ENCODE measurements at places on chromosomes 1 and 21.

DNA sequence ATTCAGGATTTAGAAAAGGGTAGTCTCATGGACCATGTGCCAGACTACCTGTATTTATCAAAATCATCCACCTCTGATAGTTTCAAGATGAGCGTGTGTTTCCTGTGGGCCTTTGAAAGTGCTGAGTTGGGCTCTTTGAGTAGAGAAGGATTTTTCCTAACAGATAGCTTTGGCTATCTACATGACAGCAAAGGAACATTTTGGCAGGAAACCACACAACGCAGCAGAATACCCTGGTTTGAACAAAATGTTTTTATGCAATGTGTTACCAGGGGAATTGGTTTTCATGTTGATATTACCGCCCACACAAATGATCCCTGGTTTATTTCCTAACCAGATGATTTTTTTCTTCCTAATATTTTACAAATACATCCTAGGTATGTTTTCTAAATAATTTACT lies 431.4 kb downstream of the NEGR1 start:
- no peak for DNase-seq

DNA sequence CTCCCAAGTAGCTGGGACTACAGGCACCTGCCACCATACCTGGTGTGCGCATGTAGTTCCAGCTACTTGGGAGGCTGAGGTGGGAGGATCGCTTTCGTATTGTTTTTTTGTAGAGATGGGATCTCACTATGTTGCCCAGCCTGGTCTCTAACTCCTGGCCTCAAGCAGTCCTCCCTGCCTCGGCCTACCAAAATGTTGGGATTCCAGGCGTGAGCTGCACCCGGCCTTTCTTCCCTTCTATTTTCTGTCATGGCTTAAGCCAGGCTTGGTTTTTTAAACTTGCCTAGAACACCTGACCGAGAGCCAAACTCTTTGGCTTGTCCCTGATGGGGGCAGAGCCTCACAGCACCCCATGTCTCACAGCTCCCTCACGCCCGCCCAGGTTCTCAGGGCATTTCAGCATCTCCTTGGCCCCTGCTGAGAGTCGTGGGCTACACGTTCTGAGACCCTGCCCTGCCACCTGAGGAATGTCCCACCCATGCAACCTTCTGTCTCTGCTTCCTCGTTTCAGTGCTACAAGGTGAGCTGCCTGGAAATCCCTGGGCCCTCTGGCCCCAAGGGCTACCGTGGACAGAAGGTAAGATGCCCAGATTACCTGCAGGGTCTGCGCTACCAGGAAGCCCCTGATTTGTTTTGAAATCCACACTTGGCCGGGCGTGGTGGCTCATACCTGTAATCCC lies 15.7 kb downstream of the COL6A2 start:
- no peak for DNase-seq

GRCh38 chr1:207453710-207454045 lies 450 bp upstream of the CR2 start:
- DNase-seq: no peak

- no peak for DNase-seq
These were observed 387.6 kb downstream of the PCP4 start for GRCh38 chr21:40254540-40255465.
